ENCODE measurements at places on chromosomes 3 and 15.
A peak's percentile ranks its signal among the peaks of the same experiment; 100 is the strongest.

DNA sequence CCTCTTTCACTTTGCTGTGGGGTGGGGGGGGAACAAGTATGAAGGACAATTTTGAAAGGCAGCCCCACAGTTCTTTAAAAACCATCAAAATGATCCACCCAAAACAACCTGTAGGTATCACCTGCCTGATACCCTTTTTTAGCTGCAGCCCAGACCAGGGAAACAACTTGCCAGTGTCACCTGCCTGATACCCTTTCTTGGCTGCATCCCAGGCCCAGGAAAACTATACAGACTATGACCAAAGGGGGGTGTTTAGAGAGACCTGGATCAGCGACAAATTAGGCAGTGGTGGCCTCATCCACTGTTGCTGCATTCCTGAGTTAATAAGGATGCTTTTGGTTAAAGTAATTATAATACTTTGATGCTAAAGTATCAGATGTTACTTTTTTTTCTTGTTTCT is 122.0 kb downstream of the VPS13C start:
- no peak for DNase-seq

DNA sequence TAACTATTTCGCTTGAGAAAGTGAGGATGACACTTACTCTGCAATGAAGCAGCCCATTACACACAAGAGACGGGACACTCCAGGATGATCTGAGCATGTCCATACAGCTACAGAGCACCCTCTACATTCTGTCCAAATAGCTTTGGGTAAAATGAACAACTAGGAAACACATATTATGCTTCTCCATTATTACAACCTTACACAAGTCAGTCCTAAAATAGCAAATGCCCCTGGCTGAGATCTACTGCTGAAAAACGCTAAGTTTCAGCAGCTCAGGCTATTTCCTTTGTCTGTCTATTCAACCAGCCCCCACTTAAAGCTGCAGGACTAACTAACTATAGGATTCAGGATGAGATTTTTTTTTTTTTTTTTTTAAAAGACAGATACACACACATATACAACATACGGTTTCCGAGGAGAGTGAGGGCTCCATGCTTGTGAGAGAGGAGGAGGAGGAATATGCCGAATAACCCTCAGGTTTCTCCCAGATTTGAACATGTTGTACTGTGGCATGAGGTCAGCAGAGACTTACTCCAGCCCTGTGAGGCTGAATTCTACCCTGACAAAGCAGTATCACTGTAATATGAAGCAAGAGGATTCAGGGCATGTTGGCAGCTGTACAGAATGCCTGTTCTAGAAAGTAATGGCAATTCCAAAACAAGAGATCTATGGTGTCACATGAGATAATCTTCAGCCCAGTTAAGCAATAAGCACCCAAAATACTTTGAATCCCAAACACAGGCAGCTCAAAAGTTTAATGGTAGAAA is 117.3 kb upstream of the PLXND1 start:
- no peak for DNase-seq

- DNase-seq, result no peak
Observed at GRCh38 chr3:143881095-143881494, 32.8 kb upstream of the SLC9A9 start.

GRCh38 chr3:107425033-107425432 is 47.8 kb downstream of the CCDC54 start:
- no peak for DNase-seq

DNA sequence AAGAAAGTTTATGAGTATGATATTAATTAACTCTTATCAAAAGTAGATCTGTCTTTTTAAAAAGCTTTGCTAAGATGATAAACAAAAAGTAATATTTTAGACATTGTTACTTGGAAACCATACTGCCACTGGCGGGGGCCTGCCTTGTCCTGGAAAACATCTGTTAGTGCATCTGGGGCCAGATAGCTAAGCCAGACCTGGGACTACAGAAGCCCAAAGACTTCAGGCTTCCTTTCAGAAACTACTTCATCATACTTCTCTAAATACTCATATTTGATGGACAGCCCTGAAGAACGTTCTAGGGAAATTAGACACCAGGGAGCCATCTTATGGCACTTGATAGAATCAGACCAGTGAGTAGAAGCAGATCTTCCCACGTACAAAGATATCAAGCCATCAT is 795.4 kb upstream of the SEMA6D start:
- DNase-seq, result no peak

DNA sequence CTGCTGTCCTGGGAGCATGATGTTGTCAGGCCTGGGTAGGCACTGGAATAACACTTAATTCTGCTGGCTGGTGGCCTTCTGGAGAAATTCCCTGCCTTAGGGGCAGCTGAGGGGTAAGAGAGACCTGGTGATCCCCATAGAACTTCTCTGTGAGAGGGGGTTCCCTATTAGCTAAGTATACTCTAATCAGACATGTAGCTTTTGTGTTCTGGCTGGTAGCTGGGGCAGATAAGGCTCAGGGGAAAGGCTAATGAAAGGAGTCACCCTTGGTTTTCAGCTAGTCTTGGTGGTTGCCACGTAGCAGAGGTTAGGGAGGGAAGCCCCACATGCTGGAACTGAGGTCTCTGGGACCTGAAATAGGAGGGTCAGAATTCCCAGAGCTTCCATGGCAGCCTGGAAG is 952 bp upstream of the HDDC3 start:
- no peak for DNase-seq

GRCh38 chr3:160643994-160644393 is 33.0 kb upstream of the ARL14 start:
- DNase-seq, result no peak

GRCh38 chr15:41474941-41475340 is 18.7 kb upstream of the ITPKA start:
- DNase-seq, result no peak

DNA sequence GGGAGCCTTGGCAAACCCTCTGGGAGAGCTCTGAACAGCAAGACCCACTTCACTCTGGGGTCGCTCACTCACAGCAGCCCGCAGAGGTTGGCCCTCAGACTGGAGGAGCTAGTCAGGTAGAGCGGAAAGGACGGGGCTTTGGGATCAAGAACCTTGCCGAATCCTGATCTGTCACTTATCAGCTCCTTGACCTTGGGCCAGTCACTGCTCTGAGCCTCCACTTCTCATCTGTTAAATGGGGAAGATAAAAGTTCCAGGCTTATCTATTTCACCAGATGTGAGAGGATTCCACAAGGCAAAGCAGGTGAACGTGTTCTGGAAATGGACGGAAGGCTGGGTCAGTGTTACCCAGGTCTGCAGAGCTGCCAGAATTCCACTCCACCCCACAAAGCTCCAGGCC is 29.4 kb downstream of the SEMA5B start:
- no peak for DNase-seq

- no peak for DNase-seq
Observed at GRCh38 chr15:55588070-55588814, at the start of gene PYGO1. Gene PYGO1 (minus strand): TSS chr15:55588345. CDS start chr15:55587883, 462 bp downstream.

DNA sequence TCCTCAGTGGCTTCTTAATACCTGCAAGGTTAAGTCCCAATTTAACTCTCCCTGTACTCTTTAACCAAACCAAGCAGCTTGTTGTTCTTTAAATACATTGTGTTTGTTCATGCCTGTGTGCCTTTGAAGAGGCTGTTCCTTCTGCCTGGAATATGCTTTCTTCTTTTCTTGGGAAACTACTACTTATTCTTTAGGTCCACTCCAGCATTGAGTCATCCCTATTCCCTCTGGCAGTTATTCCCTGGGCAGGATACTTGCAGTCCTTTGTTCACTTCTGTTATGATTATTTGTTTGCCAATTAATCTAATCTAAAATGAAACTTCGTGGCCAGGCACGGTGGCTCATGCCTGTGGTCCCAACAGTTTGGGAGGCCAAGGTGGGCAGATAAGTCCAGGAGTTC is 139.3 kb downstream of the ZNF609 start:
- DNase-seq, result no peak

GRCh38 chr3:139944256-139944910 is 9.4 kb downstream of the CLSTN2 start:
- no peak for DNase-seq

DNA sequence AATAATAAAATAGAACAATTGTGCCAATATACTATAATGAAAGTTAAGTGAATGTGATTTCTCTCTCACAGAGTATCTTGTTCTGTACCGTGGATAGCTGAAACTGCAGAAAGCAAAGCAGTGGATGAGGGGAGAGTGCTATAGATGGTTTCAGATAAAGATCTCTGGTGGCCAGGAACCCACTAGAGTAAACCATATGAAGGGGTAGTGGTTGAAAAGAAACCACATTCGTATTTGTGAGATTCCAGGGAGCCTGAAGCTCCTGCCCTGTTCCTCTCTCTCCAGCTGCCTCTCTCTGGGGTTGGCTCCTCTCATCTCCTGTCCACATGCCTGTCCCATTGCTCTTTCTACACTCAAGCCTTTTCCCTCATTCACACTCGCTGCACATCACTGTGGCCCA is 8.9 kb downstream of the ABHD17C start:
- DNase-seq, result no peak

DNA sequence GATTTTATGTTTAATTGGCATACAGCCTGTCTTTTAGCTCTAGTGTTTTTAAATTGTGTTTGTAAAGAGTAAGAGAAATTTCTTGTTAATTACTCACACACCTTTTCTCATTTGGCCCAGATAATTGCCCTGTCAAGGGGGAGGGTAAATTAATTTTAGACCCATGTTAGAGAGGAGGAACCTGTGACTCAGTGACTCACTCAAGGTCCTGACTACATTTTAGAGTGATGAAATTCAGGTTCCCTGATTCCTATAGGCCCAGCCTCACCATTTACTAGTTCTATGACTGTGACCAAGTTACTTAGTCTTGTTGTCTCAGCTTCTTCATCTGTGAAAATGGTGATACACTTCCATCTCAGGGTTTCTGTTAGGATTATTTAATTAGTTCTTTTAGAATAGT is 125.2 kb upstream of the DPH6 start:
- DNase-seq, result no peak

DNA sequence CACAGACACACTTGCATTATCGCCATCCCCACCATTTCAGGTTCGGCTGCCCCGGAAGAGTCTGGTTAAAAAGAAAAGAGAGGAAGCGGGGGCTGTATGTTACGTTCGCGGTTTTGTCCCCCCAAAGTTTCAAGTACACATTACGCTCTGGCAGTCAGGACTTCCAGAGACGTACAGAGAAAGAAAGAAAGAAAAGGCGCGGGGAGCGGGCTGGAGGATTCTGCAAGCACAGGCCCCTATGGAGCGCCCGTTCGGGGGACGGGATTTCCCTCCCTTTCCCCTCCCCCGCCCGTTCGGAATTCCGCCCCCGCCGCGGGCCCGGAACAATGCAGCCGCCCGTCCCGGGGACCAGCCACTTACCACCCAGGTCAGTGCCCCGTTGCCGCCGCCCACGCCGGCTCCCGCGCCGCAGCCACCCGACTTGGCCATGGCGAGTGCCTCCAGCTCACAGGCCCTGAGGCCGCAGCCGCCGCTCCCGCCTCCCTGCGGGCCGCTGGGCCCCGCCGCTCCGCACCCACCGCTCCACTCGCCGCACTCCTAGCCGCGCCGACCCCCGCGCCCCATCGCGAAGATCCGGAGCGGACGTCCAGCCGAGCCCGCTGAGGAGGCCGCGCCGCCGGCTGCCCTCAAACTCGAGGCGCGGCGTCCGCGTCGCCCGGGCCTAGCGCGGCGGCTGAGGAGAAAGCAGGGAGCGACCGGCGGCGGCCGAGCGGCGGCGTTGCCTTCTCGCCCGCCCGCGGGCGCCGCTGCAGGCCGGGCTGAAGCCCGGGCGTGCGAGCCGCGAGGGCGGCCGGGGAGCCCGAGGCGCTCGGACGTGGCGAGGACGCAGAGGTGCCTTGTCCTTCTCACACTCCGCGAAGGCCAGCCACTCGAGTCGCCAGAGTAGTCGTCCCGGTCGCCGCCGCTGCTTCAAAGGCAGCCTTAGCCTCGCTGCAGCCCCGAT is 567 bp downstream of the TOP2B start:
- peak; percentile 55 for DNase-seq

- DNase-seq, result peak; percentile 79
Observed at GRCh38 chr15:65856821-65857455, 12.4 kb upstream of the RAB11A start.

DNA sequence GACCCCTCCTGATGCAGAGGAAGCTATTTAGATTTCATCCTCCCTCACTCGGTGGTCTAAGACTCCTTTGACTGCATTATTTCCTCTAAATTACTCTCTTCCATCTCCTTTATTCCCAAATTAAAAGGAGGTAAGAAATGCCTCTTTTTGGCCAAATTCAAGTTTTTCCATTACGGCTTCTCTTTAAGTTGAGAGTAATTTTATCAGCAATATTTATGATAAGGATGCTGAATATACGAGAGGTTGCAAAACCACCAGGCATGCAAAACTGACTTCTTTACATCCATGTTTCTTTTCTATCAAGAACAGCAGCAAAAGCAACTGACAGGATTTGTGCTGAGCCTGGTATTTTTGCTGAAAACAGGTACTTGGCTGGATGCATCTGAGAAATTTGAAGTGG is 262.0 kb upstream of the RARB start:
- no peak for DNase-seq

- peak; percentile 11 for DNase-seq
Observed at GRCh38 chr3:132726341-132726823, 4.2 kb upstream of the NPHP3 start.

- DNase-seq, result no peak
Observed at GRCh38 chr3:11510001-11510340, 133.7 kb downstream of the VGLL4 start.

DNA sequence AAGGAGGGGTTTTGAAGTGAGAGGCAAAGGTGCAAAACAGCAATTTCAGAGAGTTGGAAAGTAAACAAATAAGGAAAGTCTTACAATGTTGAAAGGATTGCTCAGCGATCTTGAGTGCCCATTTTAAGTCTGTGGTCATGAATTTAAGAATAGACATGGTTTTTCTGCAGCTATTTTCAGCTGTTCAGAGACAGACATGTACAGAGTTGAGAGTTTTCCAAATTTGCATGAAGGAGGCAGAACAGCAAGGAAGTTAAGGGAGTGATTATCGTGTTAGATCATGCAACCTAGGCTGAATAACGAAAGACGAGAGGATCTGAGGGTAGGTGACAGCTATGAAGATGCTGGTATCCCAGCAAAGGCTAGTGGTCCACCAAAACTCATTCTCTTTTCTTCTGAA is 37.2 kb downstream of the DET1 start:
- DNase-seq, result no peak

- no peak for DNase-seq
Observed at GRCh38 chr15:74822233-74822632, 4.2 kb upstream of the CPLX3 start.

DNA sequence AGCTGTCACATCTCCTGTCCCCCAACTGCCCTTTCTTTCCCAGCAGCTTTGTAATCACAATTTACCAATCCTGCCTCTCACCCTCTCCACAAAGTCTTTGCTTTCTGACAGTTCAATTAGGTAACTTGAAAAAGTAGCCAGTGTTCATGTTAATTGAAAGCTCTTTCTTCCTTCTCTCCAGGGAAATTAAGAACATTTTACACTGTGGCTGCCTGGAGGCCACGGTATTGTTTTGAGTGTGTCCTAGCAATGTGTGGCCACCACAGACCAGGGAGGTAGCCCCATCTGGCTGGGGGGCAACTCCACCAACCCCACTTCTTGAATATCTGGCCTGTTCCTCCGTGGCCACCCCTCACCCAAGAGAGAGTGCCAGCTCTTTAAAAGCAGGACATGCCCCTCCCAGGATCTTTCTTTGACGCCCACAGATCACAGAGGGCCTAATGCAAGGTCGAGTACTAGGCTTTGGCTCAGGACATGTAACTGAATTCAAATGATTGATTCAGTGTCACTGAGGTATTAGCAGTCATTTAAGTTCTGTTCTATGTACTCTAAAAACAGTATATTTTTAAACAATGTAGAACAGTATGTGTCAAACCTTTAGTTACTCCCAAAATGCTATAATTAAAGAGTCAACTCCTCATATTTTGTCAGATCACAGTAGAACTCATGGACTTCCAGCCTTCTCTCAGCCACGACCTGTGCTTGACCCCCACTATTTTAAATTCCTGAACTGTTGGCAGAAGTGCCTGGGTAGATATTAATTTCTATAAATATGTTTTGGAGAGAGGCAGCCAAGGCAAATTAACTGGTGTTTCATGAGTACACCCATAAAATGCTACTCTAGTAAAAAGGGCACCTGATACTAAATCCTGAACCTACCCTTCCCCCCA is 164.5 kb downstream of the TNIK start:
- no peak for DNase-seq

Data from effector memory CD8-positive, alpha-beta T cell (primary cell).